ENCODE measurements at places on chromosomes 6 and 20.

DNA sequence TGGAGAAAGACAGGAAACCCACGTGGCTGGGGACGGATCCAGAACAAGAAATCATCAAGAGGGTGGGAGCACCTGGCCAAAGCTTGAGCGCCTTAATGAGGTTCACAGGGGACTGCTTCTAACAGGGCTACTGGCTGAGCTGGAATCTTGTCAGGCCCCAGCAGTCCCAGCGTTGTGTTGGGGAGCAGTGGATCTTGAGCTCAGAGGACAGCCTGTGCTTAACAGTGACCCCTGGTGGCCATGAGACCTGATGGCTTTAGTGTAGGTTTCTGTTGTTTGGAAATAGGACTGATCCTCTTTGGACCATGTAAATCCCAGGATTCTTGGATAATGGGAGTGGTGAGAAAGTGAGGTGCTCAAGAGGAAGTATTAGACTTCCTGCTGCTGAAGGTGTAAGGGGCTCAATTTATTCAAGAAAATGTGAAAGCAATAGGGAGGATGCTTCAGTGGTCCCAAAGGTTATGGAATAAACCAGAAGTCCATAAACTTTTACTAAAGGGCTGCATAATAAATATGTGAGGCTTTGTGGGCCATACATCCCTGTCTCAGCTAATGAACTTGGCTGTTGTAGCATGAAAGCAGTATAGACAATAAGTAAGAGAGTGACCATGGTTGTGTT, 216.2 kb downstream of the NFATC2 start:
- no peak for DNase-seq

- no peak for DNase-seq
Observed at GRCh38 chr6:69279805-69280204, 517.0 kb downstream of the LMBRD1 start.

- no peak for DNase-seq
Observed at GRCh38 chr6:168607272-168608112, 166.5 kb downstream of the SMOC2 start.

- DNase-seq, result no peak
Observed at GRCh38 chr6:130778946-130779657, 48.1 kb upstream of the SMLR1 start.

GRCh38 chr6:91240878-91241603, 654.2 kb upstream of the MAP3K7 start:
- DNase-seq, result no peak

DNA sequence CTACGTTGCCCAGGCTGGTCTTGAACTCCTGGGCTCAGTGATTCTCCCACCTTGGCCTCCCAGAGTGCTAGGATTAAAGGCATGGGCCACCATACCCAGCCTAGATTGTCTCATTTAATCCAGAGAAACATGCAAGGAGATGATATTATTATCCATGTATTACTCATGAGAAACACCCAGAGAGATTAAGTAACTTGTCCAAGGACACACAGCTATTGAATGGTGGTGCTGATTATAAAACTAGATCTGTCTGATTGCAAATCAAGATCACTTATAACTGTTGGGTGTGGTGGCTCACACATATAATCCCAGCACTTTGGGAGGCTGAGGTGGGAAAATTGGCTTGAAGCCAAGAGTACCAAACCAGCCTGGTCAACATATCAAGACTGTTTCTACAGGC, 94.4 kb upstream of the ZNF217 start:
- no peak for DNase-seq

DNA sequence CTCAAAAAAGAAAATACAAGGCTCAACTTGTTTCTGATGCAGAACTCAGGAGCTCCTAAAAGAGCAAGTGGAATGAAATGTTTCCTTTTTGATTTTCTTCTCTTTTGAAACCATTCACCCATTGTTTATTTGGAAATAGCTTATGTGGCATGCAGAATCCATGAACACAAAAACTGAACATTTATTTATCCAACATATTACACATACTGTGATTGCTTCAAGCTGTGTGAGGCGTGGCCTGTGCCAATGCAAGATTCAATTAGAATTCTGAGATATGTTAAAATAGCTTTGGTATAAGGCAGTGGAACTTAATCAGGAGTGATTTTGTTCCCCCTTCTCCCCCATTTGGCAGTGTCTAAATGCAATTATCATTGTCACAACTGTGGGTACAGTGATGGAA, 45.9 kb upstream of the CARMIL1 start:
- DNase-seq, result no peak

GRCh38 chr6:35485402-35485877, 11.4 kb downstream of the TEAD3 start:
- no peak for DNase-seq

DNA sequence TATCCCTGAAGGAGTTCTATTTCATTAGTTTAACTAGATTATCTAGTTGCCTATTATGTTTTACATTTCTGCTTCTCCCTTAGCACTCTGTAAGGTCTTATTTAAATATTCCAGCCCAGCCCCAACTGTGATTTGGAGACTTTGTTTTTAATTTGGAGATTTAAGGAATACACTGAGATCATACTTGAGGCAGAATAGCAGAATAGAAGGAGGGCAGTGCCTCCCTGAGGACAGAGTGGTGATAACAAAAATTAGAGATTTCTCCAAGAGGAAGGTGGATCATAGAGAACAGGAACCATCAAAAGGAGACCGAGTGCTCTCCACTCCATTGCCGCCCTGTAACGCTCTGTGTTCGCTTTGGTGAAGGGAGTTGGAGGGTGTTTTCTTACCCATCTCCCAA, 14.8 kb upstream of the CD164 start:
- no peak for DNase-seq

DNA sequence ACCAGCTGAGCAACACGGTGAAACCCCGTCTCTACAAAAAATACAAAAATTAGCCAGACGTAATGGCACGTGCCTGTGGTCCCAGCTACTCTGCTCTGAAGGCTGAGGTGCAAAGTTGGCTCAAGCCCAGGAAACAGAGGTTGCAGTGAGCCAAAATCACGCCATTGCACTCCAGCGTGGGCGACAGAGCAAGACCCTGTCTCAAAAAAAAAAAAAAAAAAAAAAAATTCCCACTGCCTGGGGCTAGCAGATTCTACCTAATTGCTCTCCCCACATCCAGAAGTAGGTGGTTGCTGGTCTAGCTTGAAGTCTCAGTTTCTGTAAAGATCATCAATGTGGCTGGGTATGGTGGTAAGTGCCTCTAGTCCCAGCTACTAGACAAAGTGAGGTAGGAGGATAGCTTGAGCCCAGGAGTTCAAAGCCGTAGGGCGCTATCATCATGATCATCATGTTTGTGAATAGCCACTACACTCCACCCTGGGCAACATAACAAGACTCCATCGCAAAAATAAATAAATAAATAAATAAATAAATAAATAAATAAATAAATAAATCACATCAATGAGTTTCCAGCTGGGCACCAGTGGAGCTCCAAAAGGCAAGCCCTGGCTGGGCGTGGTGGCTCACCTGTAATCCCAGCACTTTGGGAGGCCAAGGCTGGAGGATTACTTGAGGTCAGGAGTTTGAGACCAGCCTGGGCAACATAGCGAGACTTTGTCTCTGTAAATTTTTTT, 6.3 kb upstream of the AP5S1 start:
- DNase-seq, result no peak

DNA sequence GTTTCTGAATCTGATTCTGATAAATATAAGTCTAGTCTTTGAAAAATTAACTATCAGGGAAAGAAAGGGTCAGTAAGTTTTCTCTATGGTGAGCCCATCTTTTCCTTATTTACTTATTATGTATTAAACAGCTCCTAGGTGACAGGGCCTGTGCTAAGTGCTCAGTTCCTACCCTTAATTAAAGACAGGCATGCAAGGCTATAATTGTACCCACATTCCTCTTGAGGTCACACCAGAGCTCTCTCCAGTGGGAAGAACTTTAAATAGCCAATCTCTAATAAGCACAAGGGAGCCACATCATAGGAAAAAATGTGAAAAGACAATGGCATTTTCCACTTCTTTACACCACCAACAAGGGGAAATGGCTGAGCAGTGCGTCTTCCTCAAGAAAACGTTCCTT, 421.8 kb upstream of the SLC35B3 start:
- DNase-seq, result no peak

GRCh38 chr6:620950-621349, 36.0 kb downstream of the HUS1B start:
- DNase-seq, result no peak

GRCh38 chr6:23533944-23534343, 592.1 kb upstream of the NRSN1 start:
- no peak for DNase-seq

DNA sequence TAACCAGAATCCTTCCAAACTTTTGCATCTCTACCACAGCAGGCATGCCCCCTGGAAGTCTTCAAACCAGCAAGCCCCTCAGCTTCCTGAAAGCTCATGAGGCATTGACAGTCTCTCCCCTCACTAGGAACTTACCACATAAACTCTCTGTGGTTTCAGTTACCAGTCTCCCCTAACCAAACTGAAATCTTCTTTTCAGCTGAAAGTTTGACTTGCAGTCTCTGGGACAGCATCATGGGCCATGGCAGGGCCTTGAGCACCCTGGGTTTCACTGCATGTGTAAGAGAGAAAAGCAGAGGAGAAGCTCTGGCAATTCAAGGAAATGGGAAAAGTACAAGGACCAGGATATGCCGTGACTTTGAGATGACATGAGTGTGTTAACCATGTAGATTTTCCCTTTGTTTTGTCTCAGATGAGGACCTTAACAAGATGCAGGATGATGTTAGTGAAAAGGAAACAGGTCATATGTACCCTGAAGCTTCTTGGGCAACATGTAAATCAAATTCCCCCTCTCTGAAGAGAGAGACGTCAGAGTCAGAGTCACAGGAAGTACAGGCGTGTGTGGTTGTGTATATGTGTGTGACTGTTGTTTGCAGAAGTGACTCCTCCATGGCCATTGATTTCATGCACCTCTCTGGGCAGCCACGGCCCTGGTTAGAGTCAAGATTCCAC, 106.3 kb downstream of the TNFRSF21 start:
- no peak for DNase-seq

GRCh38 chr6:74066168-74066871, 370.3 kb downstream of the CD109 start:
- DNase-seq, result no peak

DNA sequence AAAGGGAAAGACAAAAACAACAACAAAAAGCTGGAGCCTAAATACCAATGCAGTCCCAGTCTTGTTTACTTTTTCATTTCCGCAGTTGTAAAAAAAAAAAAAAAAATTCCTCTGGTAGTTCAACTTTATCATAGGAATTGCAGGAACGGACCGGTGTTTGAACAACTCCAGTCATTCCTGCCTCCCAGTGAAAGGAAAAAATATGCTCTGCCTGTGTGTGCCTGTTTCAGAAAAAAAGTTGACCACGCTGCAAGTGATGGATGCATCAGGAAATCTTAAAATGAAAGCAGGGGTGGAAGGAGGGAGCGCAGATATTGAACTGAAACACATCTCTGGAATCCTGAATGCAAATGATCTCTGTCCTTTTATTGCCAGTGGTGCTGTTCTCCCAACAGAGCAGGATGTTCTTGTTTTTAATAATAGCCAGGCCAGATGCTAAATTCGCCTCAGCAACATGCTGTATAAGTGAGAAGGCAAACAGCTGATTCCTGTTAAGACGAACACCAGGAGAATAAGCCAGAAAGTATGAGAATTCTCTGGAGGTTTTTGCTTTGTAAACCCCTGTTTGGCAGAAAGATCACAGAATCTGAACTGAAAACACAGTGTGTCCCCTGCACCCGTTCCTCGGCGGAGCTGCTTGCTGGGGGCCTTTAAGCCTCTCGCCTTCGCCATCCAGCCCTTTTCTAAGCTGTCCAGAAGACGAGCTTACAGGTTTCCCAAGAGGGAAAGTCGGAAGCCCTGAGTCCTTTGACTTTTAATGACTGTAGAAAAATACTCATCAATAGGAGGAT, 178.4 kb upstream of the SUPT3H start:
- DNase-seq, result no peak

- no peak for DNase-seq
Observed at GRCh38 chr6:122033564-122034181, 365.8 kb upstream of the HSF2 start.

DNA sequence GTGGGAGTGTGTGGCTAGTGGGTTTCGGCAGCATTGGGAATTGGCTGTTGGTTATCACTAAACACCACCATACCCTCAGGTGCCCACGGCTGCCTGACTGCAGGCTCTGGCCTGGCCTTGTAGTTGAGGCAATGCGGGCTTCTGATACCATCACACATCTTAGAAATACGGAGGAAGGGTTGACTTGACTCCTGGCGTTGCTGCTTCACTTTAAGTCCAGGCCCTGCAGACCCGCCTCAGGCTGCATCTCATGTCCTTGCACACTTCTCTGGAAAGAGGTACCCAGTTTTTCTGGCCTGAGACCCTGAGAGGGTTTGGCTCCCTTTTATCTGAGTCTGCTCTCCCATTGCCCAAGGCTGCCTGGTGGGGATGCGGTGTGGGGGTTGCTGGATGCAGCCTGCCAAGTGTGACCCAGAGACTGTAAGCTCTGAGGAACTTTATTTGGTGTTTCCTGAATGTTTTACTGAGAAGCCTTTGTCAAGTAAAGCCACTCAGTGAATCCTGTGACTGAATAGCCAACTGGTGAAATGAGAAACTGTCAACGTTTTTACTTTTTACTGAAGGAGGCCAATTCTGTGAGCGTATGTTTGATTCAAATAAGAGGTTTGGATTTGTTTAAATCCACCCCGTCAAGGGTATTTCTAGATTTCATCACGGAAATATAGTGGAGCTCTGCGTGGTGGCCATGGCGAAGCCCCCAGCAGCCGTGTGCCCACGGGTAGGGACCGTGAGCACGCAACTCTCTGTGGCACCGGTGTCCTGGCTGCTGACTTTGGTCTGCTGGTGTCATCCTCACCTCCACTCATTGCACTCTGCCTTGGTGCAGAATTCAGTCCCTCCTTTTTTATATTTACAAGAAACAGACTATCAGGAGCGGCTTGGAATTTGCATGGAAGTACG, 160.1 kb downstream of the DTNBP1 start:
- DNase-seq, result no peak

DNA sequence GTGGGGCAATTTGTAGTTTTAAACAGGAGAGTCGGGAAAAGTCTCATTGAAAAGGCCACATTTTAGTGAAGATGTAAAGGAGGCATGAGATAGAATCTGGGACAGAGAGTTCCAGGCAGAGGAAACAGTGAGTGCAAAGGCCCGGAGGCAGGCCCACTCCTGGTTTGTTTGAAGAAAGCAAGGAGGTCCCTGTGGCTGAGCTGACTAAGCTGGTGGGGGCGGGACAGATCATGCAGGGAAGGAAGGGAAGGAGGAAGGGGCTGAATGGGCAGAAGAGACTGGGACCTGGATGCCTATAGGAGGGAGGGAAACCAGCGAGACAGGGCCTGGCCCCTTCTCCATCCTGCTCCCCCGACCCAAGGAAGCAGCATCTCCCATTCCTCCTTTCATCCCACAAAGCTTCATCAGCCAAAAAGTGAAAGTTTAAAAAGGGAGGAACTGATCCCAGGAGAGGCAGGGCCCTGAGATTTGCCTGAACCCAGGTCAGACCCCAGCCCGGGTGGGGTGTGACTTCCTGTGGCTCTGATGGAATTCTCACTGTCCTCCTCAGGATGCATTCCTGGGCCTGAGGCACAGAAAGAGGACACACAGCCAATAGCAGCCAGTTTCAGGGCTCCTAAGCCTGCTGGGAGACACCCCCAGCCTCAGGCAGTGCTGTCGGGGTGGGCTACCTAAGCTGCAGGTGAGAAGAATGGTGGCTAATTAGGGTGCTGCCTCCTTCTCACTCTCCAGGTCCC, 54.2 kb upstream of the SIRPA start:
- no peak for DNase-seq

- DNase-seq, result no peak
Observed at GRCh38 chr20:44861531-44862006, 23.9 kb upstream of the YWHAB start.

- peak; percentile 25 for DNase-seq
Observed at GRCh38 chr6:6556738-6557503, 31.6 kb upstream of the LY86 start.

All from CMK (cell line).